ENCODE measurements at places on chromosomes 6 and 20. TPM values are rescaled to one million over a fixed set of nuclear protein-coding genes. Genes with fewer than 3 reads are reported as not detected.
A peak's percentile ranks its signal among the peaks of the same experiment; 100 is the strongest.

The PTCRA gene
- 13.4 TPM for polyA plus RNA-seq

The GJA10 gene
- polyA plus RNA-seq, result not detected

The PDYN gene
- 1.3 TPM for polyA plus RNA-seq

The PKIB gene
- 7.0 TPM for polyA plus RNA-seq

The GPR6 gene
- polyA plus RNA-seq, result 0.05 TPM

- H3K27ac ChIP-seq, result no peak overlapping the region
- no peaks in the 10 kb centered on the region for H3K27me3 ChIP-seq
- no peak for DNase-seq
These were observed 90.7 kb downstream of the COL21A1 start for GRCh38 chr6:56156643-56157042.

DNA sequence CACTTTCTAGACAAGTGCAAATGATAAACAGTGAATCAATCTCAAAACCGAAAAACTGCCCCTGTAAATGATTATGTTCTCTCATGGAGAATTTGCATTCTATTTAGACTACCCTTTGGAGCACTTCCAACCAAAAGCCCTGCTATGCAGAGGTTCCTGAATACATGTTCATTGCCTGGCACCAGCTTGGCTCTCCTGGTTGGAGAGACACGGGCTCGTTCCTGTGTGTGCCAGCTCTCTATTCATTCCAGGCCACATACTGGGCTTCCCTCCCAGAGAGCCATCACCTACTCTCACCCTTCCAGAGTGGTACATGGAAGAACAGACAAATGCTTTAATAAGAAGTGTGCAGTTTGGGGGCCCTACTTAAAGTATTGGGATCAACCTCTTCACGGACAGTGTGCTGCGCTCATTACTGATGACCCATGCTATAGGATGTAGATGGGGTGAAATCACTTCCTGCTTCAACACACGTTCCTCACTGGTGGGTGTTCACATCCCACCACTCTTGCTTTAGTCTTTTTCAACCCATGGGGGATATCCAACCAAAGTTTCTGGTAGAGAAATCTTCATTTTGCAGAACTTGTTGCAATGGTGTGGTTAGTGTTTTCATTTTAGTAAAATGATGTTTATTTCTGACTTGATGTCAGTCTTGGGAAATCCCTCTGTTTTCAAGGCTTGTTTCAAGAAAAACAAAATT lies 38.5 kb upstream of the NAA20 start:
- H3K27me3 ChIP-seq, result no peaks in the 10 kb centered on the region
- no peak for DNase-seq
- no peaks in the 10 kb centered on the region for H3K4me1 ChIP-seq
- H3K4me3 ChIP-seq, result no peak overlapping the region
- no peaks in the 10 kb centered on the region for H3K36me3 ChIP-seq

DNA sequence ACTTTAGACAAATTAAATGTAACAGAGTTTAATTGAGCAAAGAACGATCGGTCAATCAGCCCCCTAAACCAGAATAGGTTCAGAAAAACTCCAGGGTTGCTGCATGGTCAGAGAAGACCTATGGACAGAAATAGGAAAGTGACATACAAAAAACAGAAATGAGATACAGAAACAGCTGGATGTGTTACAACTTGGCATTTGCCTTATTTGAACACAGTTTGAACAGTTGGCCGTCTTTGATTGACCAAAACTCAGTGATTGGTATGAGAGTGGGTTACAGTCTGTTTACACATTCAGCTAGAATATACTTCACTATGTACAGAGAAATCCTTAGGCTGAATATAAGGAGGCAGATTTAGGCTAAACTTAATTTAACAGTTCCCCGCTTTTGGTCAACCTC lies 19.9 kb downstream of the SRSF6 start:
- peaks cover 14% of the 10 kb centered on the region for H3K4me1 ChIP-seq
- H3K36me3 ChIP-seq, result no peaks in the 10 kb centered on the region
- DNase-seq, result no peak
- no peak overlapping the region for H3K4me3 ChIP-seq

DNA sequence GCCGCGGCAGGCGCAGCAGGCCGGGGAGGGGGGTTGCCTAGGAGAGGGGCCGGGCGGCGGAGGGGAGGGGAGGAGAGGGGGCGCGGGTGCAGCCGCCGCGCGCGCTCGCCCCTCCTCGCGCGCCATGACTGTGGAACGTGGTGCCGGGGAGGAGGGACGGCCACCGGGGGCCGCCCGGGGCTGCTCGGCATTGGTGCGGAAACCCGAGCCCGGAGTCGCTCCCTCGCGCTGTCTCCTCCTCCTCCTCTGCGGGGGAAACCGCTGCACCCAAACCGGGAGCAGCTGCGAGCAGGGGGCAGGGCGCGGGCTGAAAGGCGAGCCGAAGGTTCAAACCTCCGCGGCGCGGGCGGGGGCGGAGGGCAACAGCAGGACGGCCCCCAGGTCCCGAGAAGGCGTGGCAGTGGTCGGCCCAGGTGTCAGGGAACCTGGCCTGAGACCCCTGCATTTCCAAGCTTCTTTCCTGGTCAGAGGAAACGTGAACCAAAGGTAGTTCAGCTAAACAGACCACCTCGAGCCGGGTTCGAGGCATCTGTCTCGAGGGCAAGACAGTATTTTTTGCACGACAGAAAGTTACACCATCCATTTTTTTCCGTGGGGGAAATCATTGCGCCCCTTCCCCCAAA lies 1.4 kb upstream of the TRERF1 start:
- no peaks in the 10 kb centered on the region for H3K36me3 ChIP-seq
- H3K27me3 ChIP-seq, result peaks cover 24% of the 10 kb centered on the region
- H3K4me1 ChIP-seq, result peaks cover 34% of the 10 kb centered on the region
- H3K4me3 ChIP-seq, result peak overlapping the region; percentile 85

GRCh38 chr6:15062516-15063252 lies 183.2 kb upstream of the JARID2 start:
- H3K4me3 ChIP-seq, result no peak overlapping the region
- no peaks in the 10 kb centered on the region for H3K36me3 ChIP-seq
- H3K27me3 ChIP-seq, result no peaks in the 10 kb centered on the region
- H3K4me1 ChIP-seq, result peaks cover 4% of the 10 kb centered on the region
- DNase-seq, result no peak

GRCh38 chr6:148508401-148509041 lies 165.9 kb downstream of the SASH1 start:
- no peak for DNase-seq
- H3K27me3 ChIP-seq, result no peaks in the 10 kb centered on the region
- no peaks in the 10 kb centered on the region for H3K4me1 ChIP-seq
- H3K4me3 ChIP-seq, result no peak overlapping the region
- peak overlapping the region; percentile 31 for H3K27ac ChIP-seq

DNA sequence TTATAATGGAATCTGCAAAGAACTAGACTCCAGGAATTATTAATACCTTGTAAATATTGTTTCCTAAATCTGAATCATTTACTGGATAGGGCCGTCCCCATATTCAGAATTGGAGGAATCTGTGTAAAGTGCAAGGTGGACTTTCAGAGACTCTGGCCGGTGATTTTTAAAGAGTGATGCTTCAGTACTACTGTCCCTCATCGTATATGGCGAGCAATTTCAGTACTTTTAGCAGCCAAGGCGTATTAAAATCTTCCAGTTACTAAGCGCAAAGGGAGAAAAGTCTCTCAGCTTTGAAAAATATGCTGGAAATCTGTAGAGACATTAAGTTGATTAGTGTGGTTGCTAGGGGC lies 483 bp downstream of the SMIM26 start:
- no peak overlapping the region for H3K27ac ChIP-seq
- H3K27me3 ChIP-seq, result no peaks in the 10 kb centered on the region
- no peak for DNase-seq
- peaks cover 10% of the 10 kb centered on the region for H3K36me3 ChIP-seq

DNA sequence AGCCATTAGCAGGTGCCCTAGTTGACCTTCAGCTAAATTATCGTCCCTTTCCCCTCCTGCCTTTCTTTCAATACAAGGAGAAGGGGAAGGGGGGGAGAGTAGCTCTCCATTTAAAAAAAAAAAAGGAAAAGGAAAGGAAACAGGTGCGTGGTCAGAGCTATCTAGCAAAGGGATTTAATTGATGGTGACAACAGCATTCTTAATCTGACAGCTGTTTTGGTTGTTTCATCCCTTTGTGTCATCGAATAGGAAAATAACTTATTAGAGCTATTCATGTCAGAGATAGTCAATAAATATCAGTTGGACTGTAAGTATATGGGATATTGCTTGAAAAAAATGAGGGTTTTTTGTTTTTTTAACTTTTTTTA lies 195.2 kb upstream of the SASH1 start:
- no peaks in the 10 kb centered on the region for H3K4me1 ChIP-seq
- no peak overlapping the region for H3K4me3 ChIP-seq
- no peak for DNase-seq
- no peak overlapping the region for H3K27ac ChIP-seq
- H3K27me3 ChIP-seq, result no peaks in the 10 kb centered on the region
- H3K36me3 ChIP-seq, result no peaks in the 10 kb centered on the region

DNA sequence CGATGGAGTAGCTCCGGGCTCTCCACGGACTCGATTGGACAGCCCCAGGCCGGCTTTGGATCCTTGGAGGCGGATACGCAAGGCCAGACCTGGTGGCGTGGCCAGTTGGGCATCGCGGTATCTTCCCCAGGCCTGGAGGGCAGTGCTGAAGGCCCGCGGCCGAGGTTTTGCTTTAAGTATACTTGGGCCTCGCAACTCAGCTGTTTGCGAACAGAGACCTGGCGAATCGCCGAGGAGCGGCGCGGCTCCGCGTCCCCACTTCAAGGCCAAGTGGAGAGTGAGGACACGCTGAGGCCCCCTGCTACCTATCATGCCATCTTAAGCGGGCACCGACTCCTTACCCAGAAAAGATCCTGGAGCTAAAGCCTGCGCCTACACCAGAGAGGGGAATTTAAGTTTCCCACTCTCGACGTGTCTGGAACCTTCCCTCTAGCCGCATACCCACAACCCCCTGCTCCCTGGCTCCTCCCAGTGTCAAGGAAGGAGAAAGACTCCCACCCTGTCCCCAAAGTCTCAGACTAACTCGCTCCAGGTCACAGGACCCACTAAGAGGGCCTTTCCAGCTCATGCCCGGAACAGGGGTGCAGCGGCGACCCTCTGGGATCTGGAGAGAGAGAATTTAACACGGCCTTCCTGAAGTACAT lies 4.1 kb downstream of the LINC00237 start:
- no peak overlapping the region for H3K27ac ChIP-seq
- peaks cover 23% of the 10 kb centered on the region for H3K4me1 ChIP-seq
- DNase-seq, result no peak
- peak overlapping the region; percentile 31 for H3K4me3 ChIP-seq
- peaks cover 95% of the 10 kb centered on the region for H3K27me3 ChIP-seq
- no peaks in the 10 kb centered on the region for H3K36me3 ChIP-seq

DNA sequence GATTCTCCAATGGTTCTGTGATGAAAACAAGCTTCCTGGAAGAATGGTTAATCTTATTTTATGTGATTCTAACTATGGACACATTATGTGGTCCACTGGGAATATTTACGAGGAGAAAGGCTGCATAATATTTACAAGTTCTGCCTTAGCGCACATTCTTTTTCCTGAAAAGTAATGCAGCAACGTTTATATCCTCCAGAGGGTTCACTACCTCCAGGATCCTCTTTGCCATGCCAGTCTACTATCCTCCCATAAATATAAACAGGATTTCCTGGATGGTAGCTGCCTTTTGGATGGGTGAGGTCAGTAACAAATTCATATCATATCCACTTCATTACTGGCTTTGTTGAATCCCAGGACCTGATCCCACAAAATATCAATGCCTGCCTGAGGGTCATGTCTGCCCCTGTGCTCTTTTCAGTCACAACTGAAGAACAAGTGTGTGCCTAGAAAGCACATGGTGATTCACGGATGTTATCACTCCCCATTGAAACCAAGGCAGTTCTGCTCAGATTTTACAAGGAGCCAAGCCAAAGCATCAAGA lies 30.4 kb downstream of the ADGRF5 start:
- no peaks in the 10 kb centered on the region for H3K36me3 ChIP-seq
- H3K4me1 ChIP-seq, result no peaks in the 10 kb centered on the region
- no peak overlapping the region for H3K27ac ChIP-seq
- no peak overlapping the region for H3K4me3 ChIP-seq

- H3K27ac ChIP-seq, result peak overlapping the region; percentile 91
- DNase-seq, result peak; percentile 20
- peak overlapping the region; percentile 94 for H3K4me3 ChIP-seq
- H3K27me3 ChIP-seq, result no peaks in the 10 kb centered on the region
These were observed 582 bp downstream of the SNRPB start for GRCh38 chr20:2469991-2470422.
